ENCODE measurements at places on chromosomes 2 and 18. TPM values are rescaled to one million over a fixed set of nuclear protein-coding genes. Genes with fewer than 3 reads are reported as not detected.

GRCh38 chr2:84882775-84883550 lies 2.1 kb upstream of the TRABD2A start:
- no peak for DNase-seq

DNA sequence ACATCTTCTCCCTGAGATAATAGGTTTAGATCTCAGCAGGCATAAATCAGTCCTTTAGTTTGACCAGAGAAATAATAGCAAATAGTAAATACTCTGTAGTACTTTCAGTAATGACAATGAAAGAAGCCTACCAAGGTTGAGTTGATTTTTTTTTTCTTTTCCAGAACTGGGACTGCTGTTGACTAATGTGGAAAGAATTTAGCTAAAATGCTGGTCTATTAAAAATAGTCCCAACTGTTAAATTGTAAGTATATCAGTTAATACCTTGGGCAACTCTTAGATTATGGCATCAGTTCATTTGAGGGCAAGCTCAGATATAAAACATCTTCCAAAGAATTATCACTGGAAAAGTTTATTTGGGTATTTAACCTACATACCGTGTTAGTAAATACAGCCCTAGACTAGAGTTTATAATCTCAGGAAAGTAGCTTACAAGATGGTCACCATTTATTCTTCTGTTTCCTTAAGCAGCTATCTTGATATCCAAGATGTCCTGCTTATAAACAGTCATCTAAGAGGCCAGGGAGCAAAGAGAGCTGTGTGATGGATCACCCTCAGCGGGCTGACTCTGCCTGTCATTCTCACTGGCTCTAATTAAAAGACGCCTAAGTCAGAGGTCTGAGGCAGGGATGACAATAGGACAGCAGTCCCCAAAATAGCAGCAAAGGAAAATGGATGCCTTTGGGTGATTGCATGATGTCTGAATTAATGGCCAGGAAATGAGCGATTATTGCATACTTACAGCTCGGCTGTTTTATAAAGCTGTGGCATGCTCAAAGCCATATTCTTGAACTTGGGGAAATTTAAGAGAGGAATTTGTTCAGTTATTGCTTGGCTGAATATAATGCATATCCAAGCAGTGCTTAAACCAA lies 121.3 kb downstream of the MTX2 start:
- DNase-seq: no peak

DNA sequence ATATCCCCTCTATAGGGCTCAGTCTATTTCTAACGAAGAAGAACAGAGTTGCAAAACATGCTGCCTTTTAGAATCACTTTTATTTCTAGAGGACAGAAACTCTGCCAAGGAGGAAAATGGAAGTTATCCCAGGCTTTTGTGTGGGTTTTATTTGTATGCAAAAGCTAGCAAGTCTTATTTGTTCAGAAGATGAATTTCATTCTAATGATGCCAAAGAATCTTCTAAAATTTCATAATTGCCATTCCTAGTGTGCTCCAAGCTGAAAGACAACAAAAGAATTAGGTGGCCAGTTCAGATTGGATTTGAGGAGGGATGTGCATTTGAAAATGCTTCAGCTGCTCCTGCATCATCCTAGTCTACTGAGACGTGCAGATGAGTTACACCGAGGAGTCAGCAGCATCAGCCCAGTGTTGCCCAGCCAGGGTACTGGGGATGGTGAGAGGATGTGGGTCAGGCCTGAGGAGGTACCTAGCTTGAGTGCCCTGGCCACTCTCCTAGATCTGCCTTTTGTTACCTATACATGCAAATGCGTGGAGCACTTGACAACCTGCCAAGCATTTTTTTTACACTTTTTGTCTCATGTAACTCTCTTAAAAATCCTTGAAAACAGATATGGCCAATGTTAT lies 80.1 kb downstream of the KCNS3 start:
- DNase-seq: no peak

IL36B gene
- not detected for total RNA-seq

TBR1 gene
- 1.3 TPM for total RNA-seq

MLPH gene
- total RNA-seq: 29.3 TPM

- DNase-seq: no peak
Observed at GRCh38 chr2:186569897-186570296, 20.0 kb upstream of the ITGAV start.

- DNase-seq: no peak
Observed at GRCh38 chr2:74063486-74063885, 78.8 kb downstream of the TET3 start.

- DNase-seq: no peak
Observed at GRCh38 chr2:238786792-238787490, 60.9 kb upstream of the TWIST2 start.

DNA sequence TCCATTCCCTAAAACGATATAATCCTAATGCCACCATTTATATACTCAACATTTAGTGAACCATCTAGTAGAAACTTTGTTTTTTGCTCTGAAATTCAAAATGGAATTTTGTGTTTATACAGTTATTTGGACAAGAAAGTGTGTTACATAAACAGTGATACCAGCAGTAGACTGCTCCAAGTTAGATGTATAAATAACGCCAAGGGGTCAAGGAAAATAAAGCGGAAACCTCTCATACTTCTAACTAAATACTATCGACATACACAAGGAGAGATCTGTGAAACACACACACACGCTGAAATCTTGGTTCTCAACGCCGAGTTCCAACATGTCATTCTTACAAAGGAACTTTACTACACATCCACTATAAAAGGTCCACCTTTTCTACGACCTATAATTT lies 1.2 kb downstream of the TXNL1 start:
- no peak for DNase-seq

DNA sequence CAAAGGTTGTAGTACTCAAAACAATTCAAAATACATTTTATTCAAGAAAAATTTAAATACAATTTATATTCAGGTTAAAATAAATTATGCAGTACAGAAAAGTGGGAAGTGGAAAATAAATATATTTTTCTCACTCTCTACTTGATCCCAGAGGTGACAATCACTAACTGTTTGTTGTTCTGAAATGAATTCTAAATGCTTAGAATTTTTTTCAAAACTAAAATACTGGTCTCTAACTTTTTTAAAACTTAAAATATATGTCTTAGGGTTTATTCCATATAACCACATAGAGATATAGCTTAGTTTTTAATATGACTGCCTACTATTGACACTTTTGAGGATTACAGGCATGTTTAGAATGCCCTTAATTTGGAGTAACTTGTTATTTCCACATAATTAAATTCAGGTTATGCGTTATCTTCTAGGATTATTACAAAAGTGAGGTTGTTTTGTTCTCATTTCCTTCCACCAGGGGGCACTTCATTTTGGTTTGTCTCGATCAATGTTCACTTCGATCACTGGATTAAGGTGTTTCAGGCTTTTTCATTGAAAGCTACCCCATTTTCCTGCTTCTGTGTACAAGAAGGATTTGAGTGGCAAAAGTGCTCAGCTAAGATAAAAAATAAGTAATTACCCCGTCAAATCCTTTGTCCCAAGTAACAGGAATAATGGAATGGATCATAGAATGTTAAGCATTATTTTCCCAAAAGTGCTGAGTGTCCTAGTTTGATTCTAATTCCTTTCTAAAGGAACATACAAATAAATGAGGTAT lies 27.1 kb upstream of the TFPI start:
- peak; percentile 82 for DNase-seq

- no peak for DNase-seq
Observed at GRCh38 chr2:226396541-226396940, 403.1 kb downstream of the IRS1 start.

DNA sequence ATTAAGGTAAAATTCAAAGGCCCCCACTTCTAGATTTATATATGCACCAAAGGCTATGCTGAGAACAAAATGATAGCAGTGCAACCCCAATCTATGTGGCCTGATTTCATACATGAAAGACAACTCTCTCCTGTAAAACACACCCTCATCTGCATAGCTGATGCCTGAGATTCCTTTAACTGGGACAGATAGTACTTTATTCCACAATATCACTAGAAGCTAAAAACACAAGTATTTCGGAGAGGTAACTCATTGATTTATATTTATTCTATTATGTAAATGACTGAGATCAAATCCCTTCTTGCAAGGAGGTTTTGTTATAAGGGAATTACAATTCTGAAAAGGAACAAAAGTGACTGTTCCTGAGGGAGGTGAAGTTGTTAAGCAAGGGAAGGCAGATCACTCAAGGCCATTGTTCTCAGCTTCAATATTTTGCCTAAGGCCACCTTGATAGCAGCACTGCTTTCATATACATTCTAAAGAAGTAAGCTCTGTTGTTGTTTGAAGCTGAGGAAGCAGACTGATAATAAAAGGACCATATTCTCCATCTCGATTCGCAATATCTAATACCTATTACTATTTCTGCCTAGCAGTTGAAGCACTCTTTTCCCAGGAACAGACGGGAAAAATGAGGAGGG lies 471.0 kb upstream of the CDH7 start:
- no peak for DNase-seq

GRCh38 chr2:143279672-143280071 lies 150.5 kb downstream of the ARHGAP15 start:
- no peak for DNase-seq

CAPG gene
- 25.7 TPM for total RNA-seq

CYTIP gene
- 5.9 TPM for total RNA-seq

DNA sequence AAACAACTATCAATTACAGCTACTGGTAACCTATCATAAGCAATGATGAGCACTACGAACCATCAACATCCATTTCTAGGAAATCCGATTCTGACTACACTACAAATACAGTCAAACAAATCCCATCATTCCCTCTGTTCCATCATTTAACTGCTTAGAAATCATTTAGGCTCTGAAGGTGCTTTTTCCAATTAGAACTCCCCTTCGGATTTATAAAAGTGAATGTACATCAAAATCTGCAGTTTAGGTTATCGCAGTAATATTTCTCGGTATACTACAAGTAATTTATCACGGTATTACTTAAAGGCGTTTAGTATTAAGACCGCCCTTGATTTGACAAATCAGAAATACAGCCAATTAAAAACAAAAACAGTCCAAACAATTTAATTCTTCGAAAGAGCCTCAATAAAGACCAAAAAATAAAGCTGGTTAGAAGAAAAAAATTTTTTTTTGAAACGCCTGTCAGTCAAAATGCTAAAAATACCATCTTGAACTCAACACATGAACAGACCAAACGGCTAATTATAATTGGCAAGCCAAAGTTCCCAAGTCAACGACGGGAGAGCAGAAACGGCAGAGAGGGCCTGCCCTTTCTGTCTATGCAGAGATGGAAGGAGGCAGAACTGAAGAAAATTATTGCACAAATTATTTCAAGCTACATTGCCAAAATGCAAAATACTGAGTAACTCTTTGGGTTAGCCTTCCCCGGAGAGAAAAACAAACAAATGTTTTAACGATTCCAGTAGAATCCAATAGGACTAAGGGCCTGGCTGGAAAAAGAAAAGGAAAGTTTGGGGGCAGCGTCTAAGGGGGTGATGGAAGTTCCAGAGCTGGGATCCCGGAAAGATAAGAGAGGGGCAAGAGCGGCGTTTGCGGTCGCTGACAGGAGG lies 1.2 kb downstream of the VPS54 start:
- peak; percentile 15 for DNase-seq

DNA sequence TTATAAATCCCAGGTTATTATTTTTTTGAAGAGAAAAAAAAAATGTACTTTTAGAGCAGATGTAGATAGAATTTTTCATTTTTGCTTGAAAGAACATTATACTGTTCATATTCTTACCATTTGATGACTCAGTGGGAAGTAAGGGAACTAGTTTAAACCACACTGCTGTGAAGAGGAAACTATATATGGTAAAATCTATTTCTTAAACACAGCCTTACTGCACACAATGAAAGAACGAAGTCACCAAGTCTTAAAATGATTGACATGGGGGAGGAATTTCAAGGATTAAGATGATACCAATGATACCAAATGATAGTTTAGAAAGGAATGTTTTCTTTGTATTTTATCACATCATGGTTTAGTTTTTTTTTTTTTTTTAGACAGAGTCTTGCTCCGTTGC lies 5.0 kb downstream of the ACTR2 start:
- DNase-seq: no peak

ABHD1 gene
- total RNA-seq: 0.79 TPM

RNF125 gene
- total RNA-seq: 6.7 TPM

All from spinal cord (tissue), 10 donors.